ENCODE measurements at places on chromosomes 12 and 14.

DNA sequence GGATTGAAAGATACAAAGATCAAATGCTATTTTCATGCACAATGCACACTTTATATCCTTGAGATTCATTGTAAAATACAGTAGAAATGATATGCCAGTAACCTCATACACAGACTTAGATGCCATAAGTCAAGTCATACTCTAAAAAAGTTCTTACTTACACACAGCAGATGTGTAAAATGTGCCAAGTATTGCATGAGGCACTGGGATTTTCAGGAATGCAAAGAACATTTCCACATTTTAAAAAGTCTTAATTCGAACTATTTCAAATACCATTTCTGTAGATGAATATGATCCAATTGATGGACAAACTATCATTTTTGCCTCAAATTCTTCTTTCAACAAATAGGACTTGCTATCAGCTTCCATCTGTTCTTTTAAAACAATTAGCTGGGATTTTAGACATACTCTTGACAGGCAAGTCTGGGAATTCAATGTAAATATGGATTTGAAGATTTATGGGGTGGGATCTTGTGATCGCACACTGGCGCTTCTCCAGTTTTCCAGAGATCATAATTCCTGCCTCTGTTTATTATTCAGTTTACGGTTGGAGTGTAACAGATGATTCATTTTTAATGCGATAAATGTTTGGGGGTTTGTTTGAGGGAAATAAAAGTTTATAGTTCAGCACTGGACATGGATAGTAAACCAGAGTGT is 183.8 kb downstream of the PAX9 start:
- peak; percentile 50 for DNase-seq

GRCh38 chr12:46351886-46352650 is 20.5 kb downstream of the SLC38A2 start:
- DNase-seq, result peak; percentile 94

GRCh38 chr12:76186131-76186906 is 101.8 kb upstream of the NAP1L1 start:
- no peak for DNase-seq

GRCh38 chr14:53545217-53545616 is 392.1 kb upstream of the DDHD1 start:
- DNase-seq, result peak; percentile 11

GRCh38 chr14:100142073-100143040 is 17.1 kb downstream of the DEGS2 start:
- DNase-seq, result no peak

- DNase-seq, result peak; percentile 49
These were observed 145.7 kb downstream of the SAMD4A start for GRCh38 chr14:54712465-54713200.

DNA sequence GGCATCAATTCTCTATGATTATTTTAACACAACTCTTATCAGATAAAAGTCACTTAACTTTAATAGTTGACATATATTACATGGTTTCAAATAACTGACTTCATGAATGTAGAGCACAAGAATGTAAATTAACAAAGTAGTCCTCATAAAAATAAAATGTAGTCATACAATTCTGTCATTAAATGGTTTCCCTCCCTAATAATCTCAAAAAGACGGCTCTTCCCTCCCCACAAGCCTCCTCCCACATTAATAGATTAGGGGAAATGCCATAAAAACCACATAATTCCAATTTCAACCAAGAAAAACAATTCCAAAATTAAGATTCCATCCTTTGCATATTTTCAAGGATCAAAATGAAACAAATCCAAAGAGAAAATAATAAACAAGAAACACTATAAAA is 36.7 kb downstream of the SPTLC2 start:
- DNase-seq, result peak; percentile 61

- DNase-seq, result no peak
These were observed 1.6 kb downstream of the HRK start for GRCh38 chr12:116879509-116880212.

Data from AG10803 (cell line).